ENCODE measurements at places on chromosomes 3 and 15.

GRCh38 chr3:180828723-180829408 is 83.6 kb upstream of the FXR1 start:
- DNase-seq = no peak

GRCh38 chr3:16236856-16237393 is 27.8 kb downstream of the DPH3 start:
- DNase-seq = no peak

DNA sequence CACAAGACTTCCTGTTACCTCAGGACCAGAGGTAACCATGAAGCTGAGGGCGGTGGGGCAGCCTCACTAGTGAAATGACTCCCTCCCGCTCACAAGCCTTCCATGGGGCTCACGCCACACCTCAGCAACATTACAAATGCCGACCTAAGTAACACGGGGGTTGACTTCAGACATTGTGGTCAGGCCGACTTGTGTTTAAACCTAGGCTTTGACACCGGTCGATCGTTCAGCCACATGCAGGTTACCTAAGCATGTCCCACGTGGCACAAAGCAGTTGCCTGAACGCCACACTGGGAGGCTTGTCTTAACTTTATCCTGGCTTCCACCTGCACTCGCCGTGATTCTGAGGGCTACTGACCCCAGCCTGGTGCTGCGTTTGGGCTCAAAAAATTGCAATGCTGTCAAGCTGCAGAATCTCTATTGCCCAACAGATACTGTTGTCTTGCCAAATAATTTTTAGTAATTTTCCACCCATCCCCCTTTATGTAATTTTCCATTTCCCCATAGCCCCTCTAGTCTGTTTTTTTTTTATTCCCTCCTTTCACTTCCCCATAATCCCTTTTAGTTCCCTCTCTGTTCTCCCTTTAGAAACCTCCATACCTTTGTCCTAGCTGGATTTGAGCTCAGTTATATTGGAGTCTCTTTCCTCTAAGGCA is 158.6 kb upstream of the RGMA start:
- no peak for DNase-seq

DNA sequence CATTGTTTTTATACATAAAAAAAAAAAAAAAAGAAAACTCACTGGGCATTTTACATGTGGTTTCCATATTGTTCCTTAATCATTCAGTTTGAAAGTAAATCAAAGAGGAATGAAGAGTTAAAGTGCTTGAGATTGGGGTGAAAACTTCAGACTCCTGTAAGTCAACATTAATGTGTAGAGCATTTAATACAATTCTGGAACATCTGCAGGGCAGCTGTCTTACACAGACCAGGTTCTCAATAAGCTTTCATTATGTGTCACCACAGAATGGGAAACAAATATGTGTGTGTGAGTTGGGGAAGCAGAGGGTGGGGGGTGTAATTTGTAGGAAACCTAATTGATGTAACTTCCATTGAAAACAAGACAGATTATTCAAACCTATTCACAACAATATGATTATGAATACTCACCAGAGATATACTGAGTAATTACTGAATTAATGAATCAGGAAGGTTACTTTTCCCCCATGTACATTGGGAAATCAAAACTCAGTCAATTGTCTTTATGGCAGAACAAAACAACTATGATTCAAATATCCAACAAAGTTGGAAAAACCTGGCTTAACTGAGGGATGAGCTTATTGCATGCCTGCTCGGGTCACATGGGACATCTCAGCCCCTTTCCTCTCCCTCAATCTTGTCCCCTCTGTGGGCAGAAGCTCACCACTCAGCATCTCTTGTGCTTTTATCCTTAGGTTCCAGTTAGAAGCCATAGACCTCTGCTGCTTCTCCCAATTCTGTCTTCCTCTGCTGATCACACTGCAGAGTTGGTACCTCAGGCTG is 281.2 kb upstream of the THBS1 start:
- no peak for DNase-seq

- no peak for DNase-seq
These were observed 5.2 kb upstream of the OCA2 start for GRCh38 chr15:28104326-28104725.

DNA sequence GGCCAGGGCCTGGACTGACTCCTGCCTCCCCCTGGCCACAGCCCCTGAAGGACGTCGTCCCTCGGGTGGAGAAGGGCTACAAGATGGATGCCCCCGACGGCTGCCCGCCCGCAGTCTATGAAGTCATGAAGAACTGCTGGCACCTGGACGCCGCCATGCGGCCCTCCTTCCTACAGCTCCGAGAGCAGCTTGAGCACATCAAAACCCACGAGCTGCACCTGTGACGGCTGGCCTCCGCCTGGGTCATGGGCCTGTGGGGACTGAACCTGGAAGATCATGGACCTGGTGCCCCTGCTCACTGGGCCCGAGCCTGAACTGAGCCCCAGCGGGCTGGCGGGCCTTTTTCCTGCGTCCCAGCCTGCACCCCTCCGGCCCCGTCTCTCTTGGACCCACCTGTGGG is 10.3 kb upstream of the LMAN1L start:
- no peak for DNase-seq

- DNase-seq = no peak
These were observed 14.1 kb upstream of the CXCR6 start for GRCh38 chr3:45929042-45929679.

- no peak for DNase-seq
These were observed 76.4 kb upstream of the ETV5 start for GRCh38 chr3:186185194-186185787.

DNA sequence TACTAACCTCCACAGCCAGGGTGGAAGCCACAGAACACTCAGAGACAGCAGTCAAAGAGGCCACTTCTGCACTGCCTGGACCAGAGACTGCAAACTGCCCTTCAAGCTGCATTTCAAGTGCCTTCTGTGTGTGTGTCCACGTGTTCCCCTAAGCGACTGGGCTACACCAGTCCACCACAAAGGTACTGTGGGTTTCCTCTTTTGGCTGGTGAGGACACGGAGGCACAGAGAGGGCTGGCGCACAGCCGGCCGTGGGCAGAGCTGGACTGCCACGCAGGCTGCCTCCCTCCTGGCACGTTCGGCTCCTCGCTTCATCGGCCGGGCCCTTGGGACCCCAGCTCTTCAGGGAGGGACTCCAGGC is 60.9 kb downstream of the MGLL start:
- peak; percentile 32 for DNase-seq

- DNase-seq = no peak
These were observed 385.7 kb downstream of the LSAMP start for GRCh38 chr3:116059421-116060096.

DNA sequence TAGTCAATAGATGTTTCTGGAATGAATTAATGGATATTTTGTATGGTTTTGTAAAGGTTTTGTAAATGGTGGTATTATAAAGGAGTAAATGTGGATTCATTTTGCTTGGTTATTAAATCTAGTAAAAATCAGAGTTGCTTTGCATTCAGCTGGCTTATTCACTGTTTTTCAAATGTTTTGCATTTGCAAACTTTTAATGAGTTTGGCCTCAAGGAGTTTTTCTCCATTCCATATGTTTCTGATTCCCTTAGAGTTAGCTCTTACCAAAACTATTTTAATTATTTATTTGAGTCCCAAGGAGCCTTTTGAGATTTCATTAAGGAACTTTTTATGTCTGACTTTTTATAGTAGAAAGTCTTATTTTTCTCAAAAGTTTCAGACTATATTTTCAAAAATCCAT is 992.2 kb downstream of the DIPK2A start:
- no peak for DNase-seq

DNA sequence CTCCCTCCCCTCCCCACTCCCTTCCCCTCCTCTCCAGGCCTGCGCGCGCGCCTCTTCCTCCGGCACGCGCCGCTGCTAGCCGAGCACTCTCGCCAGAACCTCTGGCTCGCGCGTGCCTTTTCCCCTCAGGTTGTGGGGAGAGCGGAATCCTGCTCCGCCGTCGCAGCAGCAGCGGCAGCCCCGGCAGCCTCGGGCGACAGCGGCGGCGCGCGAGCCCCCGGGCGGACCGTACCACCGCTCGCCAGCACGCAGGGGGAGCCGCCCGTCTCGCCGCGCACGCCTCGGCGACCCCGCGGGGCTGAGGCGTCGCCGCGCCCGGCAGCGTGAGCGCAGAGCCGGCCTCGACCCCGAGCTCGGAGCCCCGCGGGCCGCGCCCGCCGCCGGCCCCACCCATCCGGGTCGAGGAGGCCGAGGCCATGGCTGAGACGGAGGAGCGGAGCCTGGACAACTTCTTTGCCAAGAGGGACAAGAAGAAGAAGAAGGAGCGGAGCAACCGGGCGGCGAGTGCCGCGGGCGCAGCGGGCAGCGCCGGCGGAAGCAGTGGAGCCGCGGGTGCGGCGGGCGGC is at the start of gene CDV3:
CDV3 (plus strand) TSS at position 58 of the 566 bp plus-strand sequence; CDS start at position 417, 359 bp downstream.
- no peak for DNase-seq

DNA sequence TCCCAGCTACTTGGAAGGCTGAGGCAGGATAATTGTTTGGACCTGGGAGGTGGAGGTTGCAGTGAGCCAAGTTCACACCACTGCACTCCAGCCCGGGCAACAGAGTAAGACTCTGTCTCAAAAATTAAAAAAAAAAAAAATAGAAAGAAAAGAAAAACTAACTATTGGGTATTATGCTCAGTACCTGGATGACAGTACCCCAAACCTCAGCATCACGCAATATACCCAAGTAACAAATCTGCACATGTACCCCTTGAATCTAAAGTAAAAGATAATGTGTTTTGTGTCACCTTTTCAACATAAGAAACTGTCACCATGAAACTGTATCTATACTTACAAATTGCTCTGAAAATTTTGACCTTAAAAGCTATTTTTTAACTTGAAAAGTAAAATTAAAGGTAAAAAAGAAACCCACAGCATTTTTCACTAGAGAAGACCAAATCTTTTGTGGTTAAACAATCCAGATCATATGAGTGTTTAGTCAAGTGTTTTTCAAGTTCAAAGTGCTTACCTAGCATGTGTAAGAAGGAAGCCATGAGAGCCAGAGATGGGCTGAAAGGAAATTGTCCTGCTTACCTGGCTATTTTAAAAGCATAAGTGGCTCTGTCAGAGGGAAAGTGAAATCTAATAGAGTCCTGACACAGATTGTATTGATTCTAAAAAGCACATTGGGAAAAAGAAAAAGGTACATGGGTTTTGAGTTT is 50.5 kb downstream of the MYO1E start:
- DNase-seq = no peak

DNA sequence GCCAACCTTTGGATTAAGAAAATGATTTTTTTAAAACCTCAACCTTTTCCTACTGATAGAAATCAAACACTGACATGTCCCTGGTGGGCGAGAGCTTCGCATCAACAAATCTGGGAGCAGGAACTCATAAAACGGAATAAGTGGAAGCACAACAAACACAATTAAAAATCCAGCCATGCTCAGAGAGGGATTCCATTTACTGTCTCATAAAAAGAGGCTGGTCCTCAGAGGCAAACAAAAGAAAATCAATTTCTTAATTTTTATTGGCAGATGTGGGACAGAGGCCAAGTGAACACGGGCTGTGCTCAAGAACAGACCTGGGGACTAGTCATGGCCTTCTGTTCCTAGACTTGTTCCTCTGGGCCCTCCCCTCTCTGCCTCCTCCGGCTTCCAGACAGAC is 214.5 kb downstream of the NTRK3 start:
- no peak for DNase-seq

- no peak for DNase-seq
These were observed 154.1 kb downstream of the FNDC3B start for GRCh38 chr3:172193436-172193835.

DNA sequence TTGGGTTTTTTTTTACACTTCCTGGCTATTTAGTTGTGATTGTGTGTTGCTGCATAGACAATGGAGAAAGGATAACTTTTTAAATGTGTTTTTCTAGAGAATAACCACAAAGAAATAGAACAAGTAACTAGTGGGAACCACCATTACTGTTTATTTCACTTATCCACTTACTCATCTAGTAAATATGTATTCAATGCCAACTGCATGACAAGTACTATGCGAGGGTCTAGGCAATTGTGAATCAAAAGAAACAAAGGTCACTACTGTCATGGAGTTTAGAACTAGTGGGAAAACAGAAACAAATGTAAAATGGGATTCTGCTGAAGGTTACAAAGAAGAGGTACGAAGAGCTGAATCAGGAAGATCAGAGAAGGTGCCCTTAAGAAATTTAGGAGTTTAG is 600.9 kb upstream of the ROBO2 start:
- no peak for DNase-seq

DNA sequence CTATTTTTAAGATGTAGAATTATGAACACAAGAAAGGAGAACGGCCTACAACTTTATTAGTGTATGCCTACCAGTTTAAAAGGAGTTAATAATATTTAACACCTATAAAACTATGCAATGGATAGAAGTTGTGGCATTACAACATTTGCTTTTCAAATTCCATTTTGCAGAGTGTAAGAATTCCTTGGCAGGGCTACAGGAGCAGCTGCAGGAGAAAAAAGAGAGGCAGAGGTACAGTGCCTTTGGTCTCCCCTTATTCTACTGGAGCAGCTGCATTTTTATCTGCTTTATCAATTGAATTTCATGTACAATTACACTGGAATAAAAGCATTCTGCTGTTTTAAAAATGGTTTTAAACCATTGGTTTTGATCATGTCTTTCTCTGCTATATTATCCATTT is 145.7 kb upstream of the KCNH8 start:
- no peak for DNase-seq

DNA sequence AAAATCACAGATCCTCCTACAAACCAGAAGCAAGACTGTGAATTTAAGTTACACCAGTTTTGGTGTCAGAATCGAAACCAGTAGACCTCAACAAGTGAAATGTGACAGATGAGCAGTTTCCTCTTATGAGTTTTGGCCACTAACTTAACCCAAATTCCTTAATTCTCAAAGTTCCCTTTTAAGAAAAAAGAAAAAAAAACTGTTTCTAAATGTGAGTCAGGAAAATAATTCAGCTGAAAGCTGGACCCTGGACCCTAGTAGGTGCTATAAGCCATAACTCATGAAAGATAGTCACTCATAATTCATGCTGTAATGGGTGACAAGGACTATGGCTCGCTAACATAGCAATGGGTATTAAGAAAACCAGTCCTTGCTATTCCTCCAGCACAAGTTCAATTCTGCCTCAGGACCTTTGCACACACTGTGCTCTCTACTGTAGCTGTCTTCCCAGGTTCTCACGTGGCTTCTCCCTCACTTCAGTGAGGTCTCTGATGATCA is 9.0 kb upstream of the THRB start:
- DNase-seq = no peak

DNA sequence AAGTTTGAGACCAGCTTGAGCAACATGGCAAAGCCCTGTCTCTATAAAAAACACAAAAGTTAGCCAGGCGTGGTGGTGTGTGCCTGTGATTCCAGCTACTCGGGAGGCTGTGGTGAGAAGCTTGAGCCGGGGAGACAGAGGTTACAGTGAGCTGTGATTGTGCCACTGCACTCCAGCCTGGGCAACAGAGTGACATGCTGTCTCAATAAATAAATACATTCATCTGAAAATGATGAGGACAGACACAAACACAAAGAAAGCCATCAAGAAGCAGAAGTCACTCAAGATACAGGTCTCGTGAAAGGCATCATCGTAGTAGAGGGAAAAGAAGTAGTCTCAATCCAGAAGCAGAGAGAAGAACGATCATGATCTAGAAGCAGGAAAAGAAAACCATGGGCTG is 18.1 kb downstream of the AP3S2 start:
- no peak for DNase-seq

- DNase-seq = no peak
These were observed 88.9 kb upstream of the FEZF2 start for GRCh38 chr3:62462104-62462762.

Data from hypothalamus (tissue), 51 donors.